Fibroblast of villous mesenchyme (primary cell): ENCODE measurements at places on chromosomes 6 and 20. TPM values are rescaled to one million over a fixed set of nuclear protein-coding genes. Genes with fewer than 3 reads are reported as not detected.

The MCM8 gene
- total RNA-seq, result 8.4 and 13.0 TPM in 2 replicates

- no peak for DNase-seq
These were observed 53.0 kb downstream of the DEK start for GRCh38 chr6:18211338-18211737.

DNA sequence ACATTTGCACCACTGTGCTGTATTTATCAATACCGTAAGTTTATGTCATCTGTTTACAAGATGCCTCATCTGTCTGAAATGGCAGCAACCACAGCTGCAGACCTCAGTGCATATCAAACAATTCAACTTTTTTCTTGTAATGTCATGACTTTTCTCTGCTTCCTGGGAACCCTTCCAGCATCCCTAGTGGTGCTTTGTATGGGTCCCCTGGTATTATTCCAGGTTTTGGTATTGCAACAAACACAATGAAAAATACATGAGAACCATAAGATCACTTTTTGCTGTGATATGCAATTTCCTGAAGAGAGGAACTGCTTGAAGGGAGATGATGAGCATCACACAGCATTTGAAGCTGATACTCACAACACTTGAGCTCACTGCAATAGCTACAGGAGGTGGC lies 12.0 kb upstream of the TXNDC5 start:
- peak; percentile 50 for DNase-seq

- DNase-seq, result peak; percentile 93
These were observed 38.0 kb downstream of the TGM2 start for GRCh38 chr20:38126932-38127621.

GRCh38 chr6:22218410-22218809 lies 78.4 kb downstream of the PRL start:
- no peak for DNase-seq

DNA sequence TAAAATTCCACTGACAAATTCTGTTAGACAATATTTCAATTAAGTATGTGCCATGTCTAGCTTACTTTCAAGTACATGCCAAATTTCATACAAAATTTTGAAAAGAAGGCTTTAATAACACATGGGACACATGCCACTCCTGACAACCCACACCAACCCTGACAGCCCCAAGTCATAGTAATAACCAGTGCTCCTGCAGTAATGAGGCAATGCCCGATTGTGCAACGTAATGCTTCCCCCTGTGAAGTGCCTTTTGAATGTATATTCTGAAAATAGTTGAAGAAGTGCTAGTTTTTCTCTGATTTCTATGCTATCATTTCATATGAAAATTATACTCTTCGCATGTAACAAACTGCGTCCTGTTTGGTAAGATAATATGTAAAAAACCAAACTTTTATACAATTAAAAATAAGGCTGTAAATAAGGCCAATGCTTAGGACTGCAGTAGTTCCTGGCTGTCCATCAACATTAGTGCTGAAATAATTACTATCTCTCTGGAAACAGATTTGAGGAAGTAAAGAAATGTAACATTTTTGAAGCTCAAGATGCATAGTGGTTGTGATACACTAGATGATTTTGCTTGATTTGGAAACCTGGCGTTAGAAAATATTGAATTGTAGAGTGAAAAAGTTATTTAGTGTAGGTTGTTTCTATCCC lies 125.8 kb upstream of the BCLAF1 start:
- DNase-seq, result peak; percentile 43

The SEMG1 gene
- not detected in 2 replicates for total RNA-seq

DNA sequence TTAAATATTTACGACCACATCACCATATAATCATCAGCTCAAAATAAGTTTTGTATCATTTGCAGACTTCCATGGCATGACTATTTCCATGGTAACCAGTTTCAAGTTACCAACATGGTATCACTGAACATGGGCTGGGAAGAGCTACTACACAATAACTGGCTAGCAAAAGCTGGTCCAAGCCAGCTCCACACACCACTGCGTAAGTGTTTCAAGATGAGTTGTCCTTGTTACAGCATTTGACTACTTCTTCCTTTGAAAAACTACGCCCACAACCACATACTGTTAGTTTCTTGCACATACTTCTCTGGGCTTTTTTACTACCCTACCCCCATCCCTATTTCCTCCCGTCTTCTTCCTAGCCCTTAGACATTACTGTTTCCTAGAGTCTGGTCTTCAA lies 8.5 kb downstream of the CD164 start:
- DNase-seq, result no peak

- DNase-seq, result no peak
These were observed 45.2 kb upstream of the RALY start for GRCh38 chr20:33948480-33948879.
